ENCODE measurements at places on chromosomes 16 and 17. TPM values are rescaled to one million over a fixed set of nuclear protein-coding genes. Genes with fewer than 3 reads are reported as not detected.

Gene PDE6G
- total RNA-seq: not detected

Gene MAPT
- 42.2 TPM for total RNA-seq

Gene HS3ST4
- not detected for total RNA-seq

Gene TLCD3A
- 2.3 TPM for total RNA-seq

Gene C16orf89
- total RNA-seq: 2.9 TPM

Gene CLEC18C
- total RNA-seq: not detected

Gene EVI2B
- total RNA-seq: 4.4 TPM

Gene TEKT3
- 0.40 TPM for total RNA-seq

Gene TBC1D3L
- 8.6 TPM for total RNA-seq

Gene IRF8
- 3.5 TPM for total RNA-seq

Gene KRTAP2-3
- total RNA-seq: not detected

- no peak for DNase-seq
These were observed 167.6 kb downstream of the MRTFB start for GRCh38 chr16:14238756-14239155.

DNA sequence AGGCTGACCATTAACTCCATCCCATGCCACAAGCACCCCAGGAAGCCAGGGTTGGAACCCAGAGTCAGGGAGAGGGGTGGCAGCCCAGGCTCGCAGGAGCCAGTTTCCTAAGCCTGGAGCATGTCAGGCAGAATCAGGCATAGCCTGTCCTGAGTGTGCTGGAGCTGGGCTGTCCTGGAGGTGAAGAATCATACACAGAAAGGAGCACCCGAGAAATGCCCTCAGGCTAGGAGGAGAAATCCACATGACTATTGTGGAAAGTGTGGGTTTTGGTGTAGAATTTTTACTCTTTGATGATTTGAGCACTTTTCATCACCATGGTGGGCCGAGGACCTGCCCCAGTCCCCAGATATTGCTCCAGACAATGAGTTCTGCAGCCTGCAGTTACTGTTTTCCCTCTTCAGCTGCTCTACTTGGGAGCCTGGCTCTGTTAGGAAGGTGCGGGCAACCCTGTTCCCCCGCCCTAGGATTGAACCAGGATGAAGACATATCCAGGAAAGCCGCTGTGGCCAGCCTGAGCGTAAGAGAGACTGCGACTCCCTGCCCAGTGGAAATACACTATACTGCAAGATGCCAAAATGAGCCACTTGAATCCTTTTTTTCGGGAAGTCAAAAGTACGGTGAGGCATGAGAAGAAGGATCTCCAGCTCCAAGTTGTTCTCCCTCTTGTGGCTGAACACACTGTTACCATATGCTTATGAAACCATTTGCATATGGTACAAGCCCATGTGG is 29.0 kb upstream of the HEATR6 start:
- no peak for DNase-seq

GRCh38 chr17:21098934-21099689 is 27.7 kb upstream of the DHRS7B start:
- DNase-seq: peak; percentile 66

DNA sequence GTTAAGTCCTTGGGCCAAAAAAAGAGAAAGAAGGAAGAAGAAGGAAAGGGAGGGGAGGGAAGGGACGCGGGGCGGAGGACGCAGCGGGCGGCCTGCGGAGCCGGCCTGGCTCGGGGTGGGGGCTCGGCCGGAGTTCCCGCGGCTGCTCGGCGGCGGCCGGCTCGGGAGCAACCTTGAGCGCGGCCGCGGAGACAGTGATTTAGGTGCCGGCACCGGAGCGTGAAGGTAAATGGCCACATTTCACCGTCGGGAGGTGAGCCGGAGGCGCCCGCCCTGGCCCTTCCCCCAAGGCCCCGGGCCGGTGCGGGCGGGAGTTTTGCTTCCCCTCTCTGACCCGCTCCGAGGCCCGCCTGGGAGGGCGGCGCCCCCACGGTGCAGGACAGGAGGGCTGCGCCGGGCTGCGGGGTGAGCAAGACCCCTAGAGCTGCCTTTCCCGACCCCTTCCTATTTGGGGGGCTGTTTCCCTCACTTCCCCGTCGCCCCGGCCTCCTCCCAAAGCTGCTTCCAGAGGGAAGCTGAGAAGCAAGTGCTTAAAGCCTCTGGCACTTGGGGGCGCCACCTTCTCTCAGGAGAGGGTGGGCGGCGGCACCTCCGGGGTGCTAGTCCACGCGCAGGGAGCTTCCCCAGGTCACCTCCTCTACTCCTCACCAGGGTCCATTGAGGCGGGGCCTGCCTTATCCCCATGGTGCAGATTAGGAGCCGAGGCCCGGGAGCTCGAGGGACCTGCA is 56.5 kb downstream of the MRM1 start:
- no peak for DNase-seq

GRCh38 chr16:67482233-67482924 is 968 bp downstream of the AGRP start:
- peak; percentile 31 for DNase-seq

DNA sequence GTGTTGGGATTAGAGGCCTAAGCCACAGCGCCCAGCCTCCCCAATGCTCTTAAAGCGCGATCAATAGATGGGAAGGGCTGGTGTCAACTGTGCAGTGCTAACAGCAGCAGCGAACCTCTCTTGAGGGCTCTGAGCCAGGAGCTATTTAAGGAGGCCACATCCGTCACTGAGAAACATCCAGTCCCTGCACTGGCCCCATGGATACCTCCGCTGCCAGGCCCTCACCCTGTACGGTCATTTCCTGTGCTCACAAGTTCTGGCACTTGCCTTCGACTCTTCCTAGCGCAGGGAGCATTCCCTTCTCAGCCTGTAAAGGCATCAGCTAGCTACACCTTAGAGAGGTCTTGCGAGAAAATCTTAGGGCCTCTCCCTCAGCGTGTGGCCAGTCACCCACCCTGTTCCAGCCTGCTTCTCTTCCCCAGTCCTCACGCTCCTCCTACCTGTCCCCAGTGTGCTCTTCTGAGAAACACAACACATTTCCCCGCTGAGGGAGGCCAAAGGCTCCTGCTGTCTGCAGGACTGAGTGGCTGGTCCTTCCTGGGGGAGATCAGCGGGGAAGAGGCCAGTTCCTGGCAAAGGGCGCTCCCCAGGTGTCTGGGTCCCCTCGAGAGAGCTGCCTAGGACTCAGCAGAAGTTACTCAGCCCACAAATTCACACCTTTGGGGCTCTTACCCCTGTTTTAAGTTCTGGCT is 28.6 kb downstream of the GTF3C1 start:
- peak; percentile 84 for DNase-seq

DNA sequence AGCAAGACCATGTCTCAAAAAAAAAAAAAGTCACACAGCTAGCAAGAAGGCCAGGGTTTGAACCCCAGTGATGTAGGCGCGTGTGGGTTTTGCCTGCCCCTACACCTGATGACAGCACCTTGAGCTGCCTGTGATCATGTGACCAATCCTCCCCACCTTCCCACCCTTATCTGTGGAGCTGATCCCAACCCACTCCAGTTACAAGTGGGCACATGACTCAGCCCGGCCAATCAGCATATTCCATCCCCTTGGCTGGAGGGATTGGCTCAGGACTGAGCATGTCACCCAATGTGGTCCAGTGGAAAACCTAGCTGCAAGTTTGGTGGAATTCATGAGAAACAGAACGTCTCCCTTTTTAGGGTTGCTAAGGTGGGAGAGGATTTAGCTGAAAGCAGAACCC is 6.6 kb downstream of the TMEM114 start:
- no peak for DNase-seq

GRCh38 chr17:57068222-57068658 is 16.8 kb upstream of the AKAP1 start:
- DNase-seq: no peak

DNA sequence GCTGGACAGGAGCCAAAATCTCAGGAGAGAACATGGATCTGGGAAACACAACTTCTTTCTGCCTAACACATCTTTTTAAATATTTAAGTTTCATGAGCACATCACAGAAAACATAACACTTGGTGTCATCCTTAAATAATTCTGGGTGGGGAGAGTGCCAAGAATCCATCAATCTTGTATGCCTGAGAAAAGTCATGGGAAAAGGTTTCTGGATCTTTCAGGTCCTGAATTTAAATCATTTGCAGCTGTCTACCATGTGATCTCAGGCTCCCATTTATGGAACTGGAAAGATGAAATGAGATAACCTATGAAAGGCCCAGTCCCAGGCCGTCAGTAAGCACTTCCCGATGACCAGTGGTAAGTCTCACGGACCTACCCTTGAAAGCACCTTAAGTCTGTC is 15.1 kb downstream of the CDH11 start:
- DNase-seq: no peak

- DNase-seq: no peak
These were observed 30.2 kb upstream of the NOL11 start for GRCh38 chr17:67687511-67687910.

GRCh38 chr16:84689111-84689510 is 10.7 kb upstream of the USP10 start:
- DNase-seq: no peak

DNA sequence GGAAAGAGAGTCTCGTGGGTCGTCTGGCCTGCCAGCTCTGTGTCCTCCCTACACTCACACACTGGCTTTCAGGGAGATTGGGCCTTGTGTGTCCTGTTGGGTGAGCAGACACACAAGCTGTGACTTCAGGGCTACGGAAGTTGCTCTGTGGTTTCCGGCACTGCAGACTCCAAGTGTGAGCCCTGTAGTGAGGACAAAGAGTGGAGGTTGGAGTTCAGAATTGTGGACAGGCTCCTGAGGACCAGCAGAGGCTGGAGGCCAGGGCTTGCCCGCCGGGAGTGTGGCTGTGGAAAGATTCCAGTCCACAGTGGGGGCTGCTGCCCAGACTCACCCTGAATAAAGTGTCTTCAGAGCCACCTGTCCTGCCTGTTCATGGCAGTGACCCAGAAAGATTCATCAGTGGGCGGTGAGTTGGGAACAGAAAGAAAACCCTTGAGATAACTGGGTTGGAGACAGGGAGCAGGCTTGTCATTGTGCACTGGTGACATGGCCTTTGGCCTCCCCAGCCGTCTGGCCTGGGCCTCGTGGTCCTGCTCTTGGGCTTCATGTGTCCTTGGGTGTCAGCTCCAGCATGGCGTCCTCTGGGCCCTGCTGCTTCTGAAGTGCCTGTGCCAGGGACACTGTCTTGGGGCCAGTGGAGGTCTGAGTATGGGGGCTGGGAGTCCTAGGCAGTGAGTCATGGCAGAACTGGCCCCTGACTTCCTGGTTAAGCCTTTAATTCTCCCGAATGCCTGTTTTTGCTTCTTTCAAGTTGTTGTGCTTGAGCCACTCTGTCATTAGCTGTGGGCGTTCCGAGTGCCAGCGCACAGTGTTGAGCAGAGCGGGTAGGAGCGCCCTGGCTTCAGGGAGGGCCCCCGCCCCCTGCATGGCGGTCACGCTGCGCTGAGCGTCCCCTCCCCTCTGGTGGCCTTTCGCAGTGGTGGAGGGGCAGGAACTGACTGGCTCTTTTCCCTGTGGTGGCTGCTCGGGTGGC is 19.9 kb upstream of the ZNF750 start:
- peak; percentile 58 for DNase-seq

DNA sequence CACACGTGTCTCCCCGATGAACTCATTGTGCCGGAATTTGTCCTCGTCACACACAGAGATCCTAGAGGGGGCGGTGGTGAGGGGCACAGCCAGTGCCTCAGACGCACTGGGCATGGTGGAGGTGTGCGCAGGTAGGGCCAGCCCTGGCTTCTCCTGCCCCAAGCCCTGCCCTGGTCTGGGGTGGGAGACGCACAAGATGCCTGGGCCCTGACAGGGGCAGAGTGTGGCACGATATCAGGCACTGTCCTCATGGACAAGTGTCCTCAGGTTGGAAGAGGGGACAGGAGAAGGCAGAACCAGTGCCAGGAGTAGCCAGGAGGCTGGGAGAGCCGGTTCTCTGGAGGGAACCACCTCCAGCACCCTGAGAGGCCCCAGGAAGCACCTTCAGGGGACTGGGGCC is 20.0 kb downstream of the DOC2B start:
- no peak for DNase-seq

DNA sequence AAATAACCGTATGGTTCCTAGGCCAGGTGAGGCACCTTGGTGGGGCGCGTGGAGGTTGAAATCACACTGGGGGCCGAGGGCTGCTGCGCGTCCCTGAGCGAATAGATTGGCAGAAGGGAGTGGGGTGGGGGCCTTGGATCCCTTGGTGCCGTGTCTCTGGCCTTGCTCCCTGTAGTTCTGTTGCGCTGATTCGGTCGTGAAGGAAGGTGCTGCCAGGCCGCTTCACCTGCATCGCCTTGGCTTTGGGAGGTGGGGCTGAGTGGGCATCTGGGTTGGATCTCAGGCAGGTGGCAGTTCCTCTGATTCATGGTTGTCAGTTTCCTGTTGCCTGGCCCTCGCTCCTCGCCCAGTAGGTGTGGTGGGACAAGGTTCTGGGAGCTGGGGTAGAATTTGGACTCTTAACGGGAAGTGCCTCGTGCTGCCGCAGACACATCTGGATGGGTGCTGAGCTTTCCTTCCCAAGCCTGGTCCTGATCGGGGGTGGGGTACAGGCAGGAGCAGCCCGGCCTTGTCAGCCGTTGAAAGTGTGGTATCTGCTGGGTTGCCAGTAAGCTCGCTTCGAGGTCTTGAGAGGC is 30.1 kb downstream of the PGS1 start:
- no peak for DNase-seq

Data from left ventricle myocardium superior (tissue), 1 donor.